ENCODE measurements at places on chromosomes 1 and 21. TPM values are rescaled to one million over a fixed set of nuclear protein-coding genes. Genes with fewer than 3 reads are reported as not detected.

Gene PYHIN1
- total RNA-seq, result 10.0 TPM

Gene TMEM81
- 3.2 TPM for total RNA-seq

- no peak for DNase-seq
Observed at GRCh38 chr1:225846331-225847310, 35.6 kb downstream of the TMEM63A start.

DNA sequence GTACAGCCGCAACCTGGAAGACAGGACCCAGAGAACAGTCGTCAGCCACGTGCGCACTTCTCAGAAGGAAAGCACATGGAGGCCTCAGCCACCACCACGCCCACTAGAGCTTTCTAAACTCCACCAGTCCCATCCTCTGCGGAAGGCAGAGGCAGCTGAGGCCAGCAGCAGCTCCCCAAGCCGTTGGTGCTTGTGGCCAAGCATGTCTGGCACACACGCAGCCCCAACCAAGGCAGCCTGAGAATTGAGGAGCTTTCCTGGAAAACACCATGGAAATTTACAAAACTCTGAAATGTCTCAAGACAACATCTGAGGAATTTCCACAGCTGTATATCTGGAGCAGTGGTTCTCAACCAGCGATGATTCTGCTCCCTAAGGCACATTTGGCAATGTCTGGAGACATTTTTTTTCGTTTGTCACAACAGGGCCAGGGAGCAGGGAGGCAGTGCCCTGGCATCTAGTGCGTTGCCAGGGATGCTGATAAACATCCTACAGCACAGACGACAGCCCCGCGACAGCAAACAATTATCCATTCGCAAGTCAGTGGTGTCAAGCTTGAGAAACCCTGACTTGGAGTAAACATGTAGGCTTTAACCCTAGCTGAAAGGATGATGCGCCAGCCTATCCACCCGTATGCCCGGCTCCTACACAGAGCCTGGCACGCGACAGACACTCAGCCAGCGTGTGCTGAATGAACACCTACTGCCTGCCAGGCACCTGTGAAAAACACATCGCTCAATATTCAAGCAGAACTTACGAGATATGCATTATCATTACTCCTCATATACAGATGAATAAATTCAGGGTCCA, 24.7 kb downstream of the NPHP4 start:
- no peak for DNase-seq

- no peak for DNase-seq
Observed at GRCh38 chr1:223662943-223663342, 2.6 kb downstream of the CAPN8 start.

DNA sequence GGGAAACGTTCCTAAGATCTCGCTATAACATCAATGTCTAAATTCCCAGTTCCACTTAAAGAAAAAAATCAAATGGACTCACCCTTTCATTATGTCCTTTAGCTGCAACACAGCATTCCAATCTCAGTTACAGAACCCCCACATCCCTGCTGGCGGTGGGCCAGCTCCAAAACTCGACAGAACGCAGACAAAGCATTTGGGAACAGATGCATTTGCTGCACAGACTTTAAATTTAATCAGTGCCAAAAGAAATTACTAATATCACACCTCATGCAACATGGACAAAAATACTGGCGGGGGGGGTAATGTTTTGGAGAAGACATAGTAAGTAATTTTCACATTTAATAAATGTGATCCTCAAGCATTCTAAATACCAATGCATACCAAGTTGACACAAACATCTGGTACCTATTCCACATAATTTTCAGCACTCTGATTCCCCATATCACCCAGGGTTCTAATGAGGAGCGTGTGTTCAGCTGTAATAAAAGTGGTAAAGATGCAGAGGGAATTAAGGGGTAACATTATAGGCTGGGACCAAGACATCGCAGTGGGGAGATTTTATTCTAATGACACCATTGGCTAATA, 79.7 kb downstream of the TGFBR3 start:
- DNase-seq, result no peak

Data from activated T-helper 2 cell treated with anti-CD3 and anti-CD28 coated beads, Interferon-gamma antibody, Interleukin-2, Interleukin-4, amounts not matched to agents 10 μg/mL and 5 μg/mL and 100 μg/mL, durations not matched to agents 14 hours and 24 hours and 36 hours (primary cell).